ENCODE measurements at places on chromosomes 16 and 17.

DNA sequence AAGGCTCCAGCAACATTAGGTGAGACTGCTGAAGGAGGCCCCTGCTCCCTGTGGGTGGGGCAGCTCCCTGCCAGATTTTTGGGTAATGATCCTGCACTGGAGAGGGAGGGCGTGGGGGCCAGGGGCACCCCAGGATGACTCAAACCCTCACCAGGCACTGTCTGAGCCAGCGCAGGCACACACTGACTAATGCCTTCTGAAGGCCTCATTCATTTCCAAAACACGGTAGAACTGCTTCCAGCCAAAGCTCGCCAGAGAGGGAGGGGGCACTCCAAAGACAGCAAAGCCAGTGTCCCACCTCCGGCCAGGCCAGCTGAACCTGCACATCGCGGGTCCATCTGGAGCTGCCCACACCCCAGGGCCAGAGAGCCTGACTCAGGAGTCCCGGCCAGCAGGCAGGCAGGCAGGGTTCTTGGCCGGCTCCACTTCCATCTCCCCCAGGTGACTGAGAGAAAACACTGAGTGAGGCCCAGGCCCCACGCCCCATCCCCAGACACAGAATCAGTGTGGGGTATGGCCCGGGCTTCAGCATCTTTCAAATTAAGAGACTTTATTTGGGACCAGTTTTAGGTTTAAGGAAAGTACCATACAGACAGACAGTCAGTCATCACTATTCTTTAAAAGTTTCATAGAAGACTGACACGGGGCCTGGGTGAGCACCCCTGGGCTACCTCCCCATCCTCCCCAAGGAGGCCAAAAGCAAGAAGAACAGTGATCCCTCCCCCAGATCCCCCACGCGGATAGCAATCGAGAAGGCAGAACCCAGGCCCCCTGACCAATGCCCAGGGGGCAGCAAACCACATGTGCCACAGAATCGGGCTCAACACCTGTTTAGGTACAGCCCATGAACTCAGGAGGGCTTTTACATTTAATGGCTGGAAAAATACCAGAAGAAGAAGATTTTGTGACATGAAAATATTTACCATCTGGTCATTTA, 2.3 kb downstream of the PIEZO1 start:
- no peak for DNase-seq

DNA sequence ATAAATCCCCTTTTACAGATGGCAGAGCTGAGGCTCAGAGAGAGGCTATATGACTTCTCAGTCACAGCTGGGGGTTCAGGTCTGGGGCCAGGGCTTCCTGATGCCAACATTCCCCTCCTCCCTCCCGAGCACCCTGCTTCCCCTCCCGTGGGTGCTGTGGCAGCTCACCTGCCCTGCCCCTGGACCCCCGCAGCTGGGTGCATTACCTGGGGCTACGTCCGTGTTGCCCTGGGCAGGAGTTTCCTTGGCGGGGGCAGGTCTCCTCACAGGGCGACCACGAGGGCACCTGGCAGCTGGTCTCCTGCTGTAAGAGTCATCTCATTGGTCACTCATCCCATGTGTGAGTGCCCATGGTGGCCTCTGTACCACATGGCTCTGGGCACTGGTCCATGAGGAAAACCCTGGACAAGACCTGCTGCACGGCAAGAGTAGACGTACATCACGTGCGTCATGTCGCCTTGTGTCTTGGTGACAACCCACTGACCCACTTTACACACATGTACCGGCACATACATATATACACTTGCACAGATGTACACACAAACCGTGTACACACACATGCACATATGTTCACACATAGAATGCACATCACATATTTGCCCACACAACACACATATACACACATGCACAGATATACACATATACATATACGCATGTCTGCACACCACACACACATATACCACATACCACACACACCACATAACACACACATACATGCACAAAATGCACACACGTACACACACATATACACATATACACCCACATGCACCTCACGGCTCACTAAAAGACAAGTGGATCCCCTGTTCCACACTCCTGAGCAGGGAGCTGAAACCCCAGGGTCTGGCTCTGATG, 134.0 kb downstream of the FOXL1 start:
- DNase-seq, result no peak

DNA sequence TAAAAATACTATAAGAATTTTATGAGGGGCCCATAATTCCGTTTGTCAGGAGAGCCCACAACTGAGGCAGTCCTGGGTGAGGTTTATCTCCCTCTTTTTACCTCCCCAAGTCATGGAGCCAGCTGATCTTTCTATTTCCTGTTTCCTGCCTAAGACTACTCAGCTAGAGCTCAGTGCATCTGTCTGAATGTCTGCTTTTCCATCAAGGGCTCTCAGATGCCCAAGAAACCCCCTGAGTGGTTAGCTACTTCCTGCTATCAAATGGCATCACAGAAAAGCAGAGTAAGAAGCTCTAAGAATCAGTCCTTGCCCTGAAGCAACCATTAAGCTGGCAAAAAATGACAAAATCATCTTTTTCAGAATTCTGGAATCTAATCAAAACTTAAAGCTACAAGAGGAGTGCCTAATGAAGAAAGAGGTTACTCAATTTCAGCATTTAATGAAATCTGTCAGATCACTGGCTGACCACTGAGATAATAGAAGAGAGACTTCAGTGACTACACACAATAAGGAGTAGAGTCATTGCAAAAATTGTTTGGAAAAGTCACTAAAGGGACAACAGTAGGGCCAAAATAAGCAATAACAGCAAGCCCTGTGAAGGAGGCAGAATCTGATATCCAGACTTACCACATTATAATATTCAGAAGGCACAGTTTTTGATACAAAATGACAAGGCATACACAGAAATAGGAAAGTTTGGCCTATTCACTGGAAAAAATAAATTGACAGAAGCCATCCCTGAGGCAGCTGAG, 150.1 kb downstream of the CYB561 start:
- DNase-seq, result no peak

DNA sequence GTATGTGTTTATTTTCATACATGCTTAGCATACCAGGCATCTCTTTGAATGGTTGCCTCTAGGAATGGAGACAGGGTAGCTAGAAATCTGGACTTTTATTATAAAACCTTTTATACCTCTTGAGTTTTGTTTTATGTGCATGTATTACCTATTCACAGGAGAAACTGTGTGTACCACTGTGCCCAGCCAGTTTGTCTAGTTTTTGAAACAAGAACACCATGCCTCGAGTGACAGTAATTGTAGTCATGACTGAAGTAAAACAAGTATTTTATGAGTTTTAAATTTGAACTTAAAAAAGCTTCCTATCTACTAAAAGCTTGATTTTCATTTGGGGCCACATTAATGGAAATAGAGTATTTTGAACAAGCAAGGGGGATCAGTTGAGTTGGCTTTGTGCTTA, 57.4 kb downstream of the SNTB2 start:
- DNase-seq, result no peak

DNA sequence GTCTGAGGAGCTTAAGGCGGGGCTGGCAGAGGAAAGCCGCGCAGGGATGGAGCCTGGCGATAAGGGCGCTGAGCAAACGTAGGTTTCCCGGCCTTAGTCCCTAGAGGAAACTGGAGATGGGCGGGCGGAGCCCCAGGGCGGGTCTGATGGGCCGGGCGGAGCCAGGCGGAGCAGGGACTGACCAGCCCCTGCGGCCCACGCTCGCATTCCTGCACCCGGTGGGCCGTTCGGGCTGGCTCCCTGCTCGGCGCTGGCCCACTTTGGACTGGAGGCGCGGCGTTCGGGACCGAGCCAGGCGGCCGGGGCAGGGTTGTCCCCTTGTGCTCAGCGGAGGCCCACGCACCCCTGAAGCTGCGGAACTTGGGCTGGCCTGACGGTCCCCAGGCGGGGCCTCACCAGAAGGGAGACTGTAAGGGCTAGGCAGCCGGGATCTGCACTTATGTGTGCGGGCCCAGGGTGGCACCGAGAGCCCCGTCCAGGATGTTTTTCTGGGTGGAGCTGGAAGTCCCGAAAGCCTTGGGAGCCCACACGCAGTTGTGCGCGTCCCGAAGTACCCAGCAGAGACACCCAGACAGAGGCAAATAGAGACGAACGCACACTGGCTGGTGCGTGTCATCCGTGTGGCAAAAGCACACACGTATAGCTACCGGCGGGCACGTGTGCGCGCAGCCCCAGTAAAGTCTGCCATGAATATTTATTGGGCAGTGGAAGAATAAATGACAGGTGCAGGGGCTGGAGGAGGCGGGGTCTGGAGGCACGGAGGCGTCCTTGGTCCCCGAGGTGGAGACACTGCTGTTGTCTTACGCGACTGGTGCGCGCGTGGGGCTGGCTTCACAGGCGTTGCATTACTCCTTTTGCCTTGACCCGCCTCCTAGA, 1.4 kb downstream of the PYDC1 start:
- DNase-seq, result no peak

- no peak for DNase-seq
Observed at GRCh38 chr17:80763293-80763867, 218.7 kb downstream of the RPTOR start.

GRCh38 chr16:80457871-80458270, 82.9 kb upstream of the DYNLRB2 start:
- DNase-seq, result no peak

DNA sequence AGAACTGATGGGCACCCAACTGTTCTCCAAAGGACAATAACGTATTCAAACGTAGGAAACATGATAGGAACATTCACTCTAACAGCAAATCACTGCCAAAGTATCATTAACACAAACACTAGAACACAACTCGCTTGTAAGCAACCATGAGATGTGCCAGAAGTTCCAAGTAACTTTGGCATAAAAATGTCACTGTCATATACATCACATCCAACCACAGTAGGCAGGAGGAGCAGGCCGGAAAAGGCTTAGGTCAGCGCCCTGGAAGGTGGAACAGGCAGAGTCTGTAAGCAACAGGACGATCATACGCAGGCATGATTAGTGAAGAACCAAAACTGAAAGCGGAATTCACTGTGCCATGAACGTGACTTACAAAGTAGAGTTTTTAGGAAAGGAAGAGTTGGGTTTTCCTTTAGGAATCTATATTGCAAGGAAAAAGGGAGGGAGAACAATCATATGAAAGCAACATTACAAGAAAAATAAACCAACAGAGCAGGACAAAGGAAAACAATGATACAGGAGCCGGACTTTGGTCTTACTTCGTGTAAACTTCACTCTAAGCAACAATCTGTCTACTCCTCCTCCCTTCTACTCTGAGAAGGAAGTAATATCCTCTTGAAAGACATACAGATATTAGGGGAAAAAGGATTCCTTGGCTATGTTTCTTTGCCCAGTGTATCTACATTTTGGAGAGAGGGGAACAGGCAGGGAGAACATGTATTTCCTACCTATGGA, 52.3 kb downstream of the YWHAE start:
- no peak for DNase-seq

DNA sequence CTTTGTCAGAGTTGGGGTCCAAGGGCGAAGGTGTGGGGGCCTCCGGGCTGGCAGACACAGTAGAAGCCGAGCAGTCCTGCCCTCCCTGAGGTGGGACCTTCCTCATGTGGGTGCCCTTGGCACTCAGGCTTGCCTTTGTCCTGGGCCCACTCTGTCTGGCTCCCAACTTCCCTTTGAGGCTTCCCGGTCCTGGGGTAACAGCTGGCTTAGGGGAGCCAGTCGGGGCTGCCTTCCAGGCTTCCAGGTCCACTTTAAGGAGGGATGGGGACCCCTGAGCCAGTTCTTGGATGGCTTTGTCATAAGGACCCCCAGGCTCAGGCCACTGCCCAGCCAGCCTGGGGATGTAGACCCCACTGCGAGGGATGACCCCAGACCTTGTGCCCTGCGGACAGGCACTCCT, 7.8 kb downstream of the GAS2L2 start:
- DNase-seq, result no peak

GRCh38 chr17:14296166-14296910, 4.5 kb upstream of the HS3ST3B1 start:
- DNase-seq, result no peak

- no peak for DNase-seq
Observed at GRCh38 chr17:31427684-31428083, 36.2 kb downstream of the RAB11FIP4 start.

DNA sequence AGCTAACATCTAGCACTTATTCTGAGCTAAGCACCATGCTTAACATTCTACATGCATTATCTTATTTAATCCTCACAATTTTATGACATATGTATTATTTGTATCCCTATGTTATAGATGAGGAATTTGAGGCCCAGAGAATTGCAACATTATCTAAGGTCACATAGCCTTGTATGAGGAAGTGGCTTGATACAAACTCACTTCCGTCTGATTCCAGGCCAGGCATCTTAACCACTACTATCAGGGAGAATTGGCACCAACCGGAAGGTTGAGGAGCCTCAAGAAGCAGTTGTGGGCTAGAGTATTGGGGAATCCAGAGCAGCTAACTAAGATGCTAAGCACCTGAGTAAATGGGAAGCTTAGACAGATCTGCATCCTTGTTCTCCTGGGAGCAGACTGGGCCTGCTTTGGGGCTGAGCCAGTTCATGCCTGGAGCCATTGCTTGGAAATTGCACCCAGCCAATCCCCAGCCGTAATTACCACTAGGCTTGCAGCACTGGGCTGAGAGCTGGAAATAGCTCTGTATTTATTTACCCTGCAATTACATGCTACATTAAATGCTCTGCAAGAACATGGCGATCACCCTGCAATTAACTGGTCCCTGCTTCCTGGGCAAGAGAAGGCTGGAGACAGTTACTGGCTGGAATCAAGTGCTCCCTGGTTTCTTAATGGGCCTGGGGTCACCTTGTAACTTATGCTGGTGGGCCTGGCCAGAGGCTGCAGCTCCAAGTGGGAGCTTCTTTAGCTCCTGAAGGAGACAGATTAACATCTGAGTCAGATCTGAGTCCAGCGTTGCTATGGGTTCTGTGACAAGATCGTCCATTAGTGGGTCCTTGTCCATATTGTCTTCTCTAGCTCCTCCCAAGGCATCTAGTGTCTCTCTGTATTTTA, 273.1 kb upstream of the CCL2 start:
- DNase-seq, result peak; percentile 33

- no peak for DNase-seq
Observed at GRCh38 chr17:33732116-33732515, 439.0 kb upstream of the ASIC2 start.

DNA sequence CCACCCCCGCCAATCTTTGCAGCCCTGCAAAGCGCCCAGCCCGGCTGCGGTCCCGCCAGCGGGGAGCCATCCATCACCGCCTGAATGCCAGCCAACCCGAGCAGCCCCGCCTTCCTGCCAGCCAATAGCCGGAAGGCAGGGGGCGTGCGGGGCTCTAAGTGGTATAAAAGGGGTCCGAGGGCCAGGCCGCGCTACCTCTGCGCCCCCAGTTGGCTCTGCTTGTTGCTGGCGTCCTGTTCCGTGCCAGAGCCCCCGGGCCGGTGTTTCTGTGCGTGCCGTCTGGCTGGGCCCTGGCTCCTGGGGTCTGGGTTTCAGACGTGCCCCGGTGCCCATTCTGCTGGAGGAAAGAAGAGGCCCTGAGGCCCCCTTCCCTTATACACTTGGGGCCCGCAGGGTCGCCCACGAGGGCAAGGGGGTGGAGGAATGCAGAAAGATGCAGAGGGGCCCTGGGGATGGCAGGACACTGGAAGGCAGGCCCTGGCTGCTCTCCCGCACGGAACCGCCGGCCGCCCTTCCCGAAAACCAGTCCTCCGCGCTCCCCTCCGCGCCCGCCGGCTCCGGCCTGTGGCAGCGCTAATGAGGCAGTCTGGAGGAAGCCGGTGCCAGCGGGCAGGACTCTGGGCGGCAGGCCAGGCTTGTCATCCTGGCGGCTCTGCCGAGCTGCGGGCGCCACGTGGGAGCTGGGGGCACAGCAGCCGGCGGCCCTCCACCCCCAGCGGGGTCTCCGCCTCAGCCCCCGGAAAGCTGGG, 14.0 kb downstream of the COPZ2 start:
- peak; percentile 87 for DNase-seq
